Stimulated activated CD4-positive, alpha-beta T cell treated with anti-CD3 and anti-CD28 coated beads, Interleukin-1b, Interleukin-23, amount 100 ng/mL, for 1 hour (primary cell): ENCODE measurements at places on chromosomes 6 and 20.

- no peak for DNase-seq
Measured at GRCh38 chr20:62590309-62591121, 51.8 kb upstream of the SLCO4A1 start.

- no peak for DNase-seq
Measured at GRCh38 chr6:31353384-31353945, 3.5 kb downstream of the HLA-B start.

GRCh38 chr20:50048420-50049166 is 64.4 kb downstream of the UBE2V1 start:
- no peak for DNase-seq

DNA sequence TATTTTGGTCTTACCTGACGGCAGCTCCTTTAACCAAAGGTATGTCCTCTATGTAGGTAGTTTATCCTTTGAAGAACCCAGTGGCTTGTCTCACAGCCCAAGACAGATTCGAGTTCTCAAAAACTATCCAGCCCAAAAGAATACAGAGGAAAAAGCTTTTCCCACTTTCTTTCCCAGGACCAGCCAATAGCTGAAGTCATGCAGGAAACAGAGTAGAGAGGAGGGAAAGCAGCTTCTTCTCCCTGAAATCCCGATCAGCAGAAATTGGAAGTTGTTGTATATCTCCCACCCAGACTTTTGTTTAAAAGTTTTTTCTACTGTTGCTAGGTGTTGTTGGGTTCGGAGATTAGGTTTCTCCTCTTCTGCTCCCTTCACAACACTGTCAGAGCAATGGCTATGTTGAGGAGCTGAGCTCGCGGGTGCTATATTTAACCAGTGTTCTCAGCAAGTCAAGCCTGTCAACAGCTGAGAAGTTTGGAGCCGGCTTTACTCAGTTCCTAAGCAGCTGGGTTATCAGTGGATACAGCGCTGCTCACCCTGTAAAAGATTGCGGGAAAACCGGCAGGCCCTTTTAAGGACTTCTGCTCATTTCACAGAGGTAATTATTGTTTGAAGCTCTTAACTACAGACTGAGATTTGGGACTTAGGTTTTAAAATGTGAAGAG is at the start of gene FILIP1:
Gene FILIP1, minus strand, starts transcription at position 401 of the 665 bp plus-strand sequence. CDS start 78,828 bp downstream, outside the sequence.
- DNase-seq: no peak
